ENCODE measurements at places on chromosomes 3 and 15.

DNA sequence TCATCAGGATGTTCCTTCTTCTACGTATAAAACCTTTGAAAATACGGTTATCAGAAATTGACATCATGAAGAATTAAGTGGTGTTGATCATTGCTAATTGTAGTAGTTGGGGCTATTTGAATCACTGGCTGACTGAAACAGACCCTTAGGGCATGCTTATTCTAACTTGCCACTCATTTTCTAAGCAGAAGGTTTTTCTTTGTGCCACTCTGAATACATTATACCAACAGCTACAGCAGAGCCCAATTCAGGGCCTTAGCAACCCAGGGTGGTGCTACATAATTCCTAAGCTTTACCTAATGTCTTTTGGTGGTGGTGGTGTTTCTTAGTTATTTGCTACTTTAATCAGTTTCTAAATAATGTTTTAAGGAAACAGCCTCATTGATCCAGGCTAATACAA is 524.2 kb downstream of the NLGN1 start:
- DNase-seq: no peak
- no peaks in the 10 kb centered on the region for H3K36me3 ChIP-seq
- H3K27me3 ChIP-seq: no peaks in the 10 kb centered on the region

DNA sequence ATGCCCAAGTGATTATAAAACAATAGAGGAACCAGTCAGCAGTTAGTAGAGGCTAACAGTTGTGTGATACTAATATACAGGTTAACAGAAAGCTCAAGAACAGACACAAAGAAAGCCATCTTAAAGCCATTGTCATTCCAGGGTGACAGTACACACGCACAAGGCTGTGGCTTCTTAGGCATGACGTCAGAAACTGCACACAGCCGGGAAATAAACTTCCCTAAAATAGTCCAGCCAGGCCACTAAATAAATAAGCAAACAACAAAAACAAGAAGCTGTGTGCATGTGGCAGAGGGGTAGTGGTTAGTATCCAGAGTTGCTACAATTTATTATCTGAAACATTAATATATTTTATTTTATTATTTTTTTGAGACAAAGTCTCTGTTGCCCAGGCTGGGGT is 49.8 kb downstream of the PPCDC start:
- no peak for DNase-seq
- H3K27ac ChIP-seq: no peak overlapping the region
- no peak overlapping the region for H3K4me3 ChIP-seq
- H3K36me3 ChIP-seq: peaks cover 4% of the 10 kb centered on the region
- H3K27me3 ChIP-seq: peaks cover 27% of the 10 kb centered on the region

- no peak overlapping the region for H3K4me3 ChIP-seq
- DNase-seq: no peak
- no peaks in the 10 kb centered on the region for H3K27me3 ChIP-seq
These were observed 55.0 kb upstream of the ARHGEF3 start for GRCh38 chr3:56856752-56857151.

DNA sequence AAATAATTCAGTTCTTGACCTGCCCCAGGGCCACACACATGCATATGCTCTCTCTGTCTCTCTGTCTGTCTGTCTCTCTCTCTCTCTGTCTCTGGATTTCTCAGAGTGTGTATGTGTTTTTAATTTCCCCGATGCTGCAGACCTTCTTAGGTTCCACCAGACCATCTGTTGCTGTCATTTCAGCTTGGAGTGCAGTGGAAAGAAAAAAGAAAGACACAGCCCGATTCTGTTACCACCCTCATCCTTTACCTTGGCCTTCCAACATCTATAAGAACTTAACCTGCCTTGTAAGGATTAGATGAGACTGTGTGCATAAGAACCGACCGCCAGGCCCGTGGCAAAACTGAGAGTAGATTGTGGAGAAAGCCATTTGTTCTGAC is 9.7 kb upstream of the PGPEP1L start:
- no peak overlapping the region for H3K27ac ChIP-seq
- peaks cover 4% of the 10 kb centered on the region for H3K4me1 ChIP-seq
- H3K27me3 ChIP-seq: peaks cover 41% of the 10 kb centered on the region

DNA sequence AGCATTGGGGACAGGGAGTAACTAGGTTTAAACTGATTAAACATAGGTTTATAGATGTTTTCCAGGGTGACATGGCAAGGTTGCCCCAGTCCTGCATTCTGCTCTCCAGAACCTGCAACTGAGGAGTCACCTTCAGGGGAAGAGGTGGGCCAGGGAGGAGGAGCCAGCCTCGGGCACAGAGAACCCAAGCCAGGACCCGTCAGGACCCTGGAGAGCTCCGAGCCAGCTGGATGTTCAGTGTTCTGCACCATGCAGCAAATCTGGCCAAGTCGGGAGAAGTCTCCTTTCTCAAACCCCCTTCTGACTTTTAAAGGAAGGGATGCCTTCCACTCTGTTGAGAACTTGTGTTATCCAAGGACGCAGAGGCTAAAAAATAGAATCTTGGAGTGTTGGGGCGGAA is 62.1 kb upstream of the SLC6A11 start:
- no peak overlapping the region for H3K4me3 ChIP-seq
- DNase-seq: peak; percentile 54
- H3K36me3 ChIP-seq: no peaks in the 10 kb centered on the region
- peaks cover 8% of the 10 kb centered on the region for H3K4me1 ChIP-seq
- no peak overlapping the region for H3K27ac ChIP-seq

DNA sequence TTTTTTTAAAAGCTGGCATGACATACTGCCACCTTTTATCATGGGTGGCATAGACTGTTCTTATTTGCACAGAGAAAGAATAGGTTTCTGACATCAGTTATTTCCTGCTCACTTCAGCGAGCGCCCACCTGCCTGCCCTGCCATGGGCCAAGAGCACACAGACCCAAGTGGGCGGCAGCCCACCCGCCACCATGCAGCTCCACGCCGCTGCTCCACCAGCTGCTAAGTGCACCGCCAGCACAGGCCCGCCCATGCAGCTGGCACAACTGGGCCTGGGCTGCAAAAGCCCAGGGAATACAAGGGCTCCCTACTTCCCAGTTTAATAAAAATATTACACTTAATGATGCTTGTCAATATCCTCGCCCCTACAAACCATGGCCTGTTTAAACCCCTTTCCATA is 15.4 kb downstream of the ZNF148 start:
- DNase-seq: no peak
- peaks cover 69% of the 10 kb centered on the region for H3K4me1 ChIP-seq
- H3K27ac ChIP-seq: peak overlapping the region; percentile 17
- no peak overlapping the region for H3K4me3 ChIP-seq

- no peak overlapping the region for H3K27ac ChIP-seq
- H3K4me3 ChIP-seq: no peak overlapping the region
- no peak for DNase-seq
- no peaks in the 10 kb centered on the region for H3K36me3 ChIP-seq
- H3K27me3 ChIP-seq: no peaks in the 10 kb centered on the region
These were observed 319.6 kb upstream of the IL12A start for GRCh38 chr3:159668990-159669476.

DNA sequence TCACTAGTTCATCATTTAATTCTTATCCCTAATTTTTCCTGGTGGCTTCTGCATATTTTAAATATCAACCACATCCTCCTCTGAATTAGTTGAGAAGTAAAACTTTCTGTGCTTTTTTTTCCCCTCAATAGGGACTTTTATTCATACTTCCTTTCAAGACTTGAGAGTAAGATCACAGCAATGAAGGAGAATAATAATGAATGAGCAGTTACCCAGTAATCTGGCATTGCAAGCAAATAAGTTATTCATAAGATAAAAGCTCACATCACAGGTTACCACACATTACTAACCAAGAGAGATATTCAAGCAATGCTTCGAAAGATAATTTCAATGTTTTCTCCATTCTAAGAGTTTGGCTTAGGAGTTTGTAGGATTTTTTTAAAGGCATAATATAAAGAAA is 50.3 kb downstream of the BTLA start:
- no peak overlapping the region for H3K27ac ChIP-seq
- H3K4me1 ChIP-seq: peaks cover 14% of the 10 kb centered on the region
- DNase-seq: no peak
- no peak overlapping the region for H3K4me3 ChIP-seq

DNA sequence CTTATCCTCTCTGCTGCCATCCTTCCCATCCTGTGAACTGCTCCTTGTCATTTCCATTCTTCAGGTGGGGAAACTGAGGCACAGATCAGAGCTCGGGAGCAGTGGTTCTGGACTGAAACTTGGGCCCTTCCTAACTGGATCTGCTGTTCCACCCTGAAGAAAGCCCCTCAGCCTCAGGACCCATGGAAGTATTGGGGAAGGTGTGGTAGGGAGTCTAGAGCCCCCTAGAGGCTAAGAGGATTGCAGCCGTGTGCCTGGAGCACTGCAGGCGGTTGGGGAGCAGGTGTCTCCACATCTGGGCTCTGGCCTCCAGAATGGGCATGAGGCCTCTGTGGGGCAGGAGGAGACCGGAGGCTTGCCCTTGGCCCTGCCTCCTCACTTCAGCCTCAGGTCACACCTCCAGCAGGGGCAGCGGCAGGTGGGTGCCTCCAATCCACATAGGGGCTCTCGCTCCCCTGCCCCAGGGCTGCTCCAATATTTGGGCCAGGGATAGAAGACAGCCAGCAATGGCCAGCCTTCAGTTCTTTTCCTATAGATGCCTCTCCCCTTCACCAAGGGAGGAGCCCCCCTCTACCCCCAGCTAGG is 28.1 kb downstream of the DNAJB8 start:
- no peak overlapping the region for H3K4me3 ChIP-seq
- H3K4me1 ChIP-seq: no peaks in the 10 kb centered on the region
- H3K36me3 ChIP-seq: no peaks in the 10 kb centered on the region
- no peak for DNase-seq

DNA sequence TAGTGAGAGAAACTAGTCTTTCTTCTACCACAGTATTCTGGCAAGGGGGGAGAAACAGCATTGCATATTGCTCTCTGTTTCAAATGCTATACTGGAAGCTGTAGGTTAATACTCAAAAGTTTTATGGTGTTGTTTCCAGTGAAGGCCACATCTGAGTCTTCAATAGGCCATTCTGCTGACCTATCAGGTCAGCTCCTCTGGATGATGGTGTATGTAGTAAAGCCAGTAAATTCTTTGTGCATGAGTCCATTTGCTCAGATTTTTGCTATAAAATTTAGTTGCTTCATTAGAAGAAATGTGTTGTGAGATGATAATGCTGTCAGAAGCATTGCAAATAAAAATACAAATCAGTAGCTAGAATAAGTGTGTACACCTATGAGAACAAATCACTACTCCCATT is 64.9 kb upstream of the RBMS3 start:
- H3K27me3 ChIP-seq: no peaks in the 10 kb centered on the region
- DNase-seq: no peak
- H3K4me3 ChIP-seq: no peak overlapping the region
- no peak overlapping the region for H3K27ac ChIP-seq
- H3K36me3 ChIP-seq: no peaks in the 10 kb centered on the region

- DNase-seq: no peak
- no peaks in the 10 kb centered on the region for H3K36me3 ChIP-seq
- no peaks in the 10 kb centered on the region for H3K27me3 ChIP-seq
These were observed 189.2 kb downstream of the CADM2 start for GRCh38 chr3:85148036-85148435.

GRCh38 chr3:127206611-127207516 is 13.9 kb downstream of the PRR23E start:
- H3K4me3 ChIP-seq: no peak overlapping the region
- H3K36me3 ChIP-seq: no peaks in the 10 kb centered on the region
- H3K4me1 ChIP-seq: no peaks in the 10 kb centered on the region
- DNase-seq: no peak
- no peak overlapping the region for H3K27ac ChIP-seq
